Ammon's horn (tissue), 1 donor: ENCODE measurements at places on chromosomes 5 and 9.

- no peak for DNase-seq
These were observed 14.2 kb upstream of the NCS1 start for GRCh38 chr9:130158001-130158400.

DNA sequence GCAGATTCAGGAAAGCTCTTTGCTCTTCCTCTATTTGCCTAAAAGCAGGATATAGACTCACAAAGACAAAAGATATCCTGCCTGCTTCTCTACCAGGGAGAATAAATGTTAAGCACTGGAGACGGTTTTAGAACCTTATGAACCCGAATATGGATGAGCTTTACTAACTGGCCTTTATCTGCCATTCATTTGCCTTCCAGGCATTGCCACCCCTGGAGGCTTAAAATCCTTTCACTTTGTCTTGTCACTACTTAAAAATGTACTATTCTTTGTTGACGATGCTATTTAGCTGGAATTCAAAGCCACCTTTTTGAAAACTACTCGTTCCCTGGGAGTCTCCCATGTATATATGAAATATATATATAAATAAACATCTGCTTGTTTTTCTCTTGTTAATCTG is 23.2 kb upstream of the LVRN start:
- DNase-seq, result no peak

GRCh38 chr5:39515881-39516280 is 91.1 kb upstream of the DAB2 start:
- no peak for DNase-seq

DNA sequence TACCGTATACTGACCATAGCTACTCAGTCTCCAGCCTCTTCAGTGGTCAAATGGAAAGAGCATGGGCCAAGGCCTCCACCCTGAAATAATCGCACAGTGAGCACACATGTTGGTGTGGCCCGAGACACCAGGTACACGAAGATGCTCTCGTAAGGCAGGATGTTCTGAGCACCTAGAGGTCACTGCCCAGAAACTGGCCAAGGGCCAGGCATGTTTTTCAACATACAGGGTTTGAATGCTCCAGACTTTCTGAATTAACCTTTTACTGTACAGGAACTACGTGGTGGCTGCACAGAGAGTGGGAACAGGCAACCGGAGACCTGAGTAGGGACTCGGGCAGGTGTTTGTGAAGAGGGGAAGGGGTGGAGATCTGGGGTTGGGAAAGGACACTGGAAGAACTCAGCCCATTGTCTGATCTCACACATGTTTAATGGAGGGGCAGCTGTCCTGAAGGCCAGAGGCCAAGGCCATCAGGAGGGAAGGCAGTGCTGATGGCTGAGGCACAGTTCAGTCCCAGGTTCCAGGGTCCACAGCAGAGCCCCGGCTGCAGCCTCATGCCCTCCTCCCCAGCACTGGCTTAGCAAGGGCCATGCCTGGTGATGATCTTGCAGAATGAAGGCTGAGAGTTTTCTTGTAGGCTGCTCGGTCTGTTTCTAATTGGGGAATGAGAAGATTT is 48.5 kb upstream of the ANKRD18A start:
- no peak for DNase-seq

GRCh38 chr9:116468793-116469527 is 218.1 kb upstream of the TRIM32 start:
- DNase-seq, result no peak

GRCh38 chr5:171275841-171276544 is 33.1 kb upstream of the TLX3 start:
- DNase-seq, result no peak

GRCh38 chr5:174303437-174304045 is 258.0 kb downstream of the NSG2 start:
- DNase-seq, result no peak

GRCh38 chr5:15499528-15500324 is at the start of gene FBXL7:
Gene FBXL7 (plus strand): TSS chr5:15500180.
- peak; percentile 82 for DNase-seq

DNA sequence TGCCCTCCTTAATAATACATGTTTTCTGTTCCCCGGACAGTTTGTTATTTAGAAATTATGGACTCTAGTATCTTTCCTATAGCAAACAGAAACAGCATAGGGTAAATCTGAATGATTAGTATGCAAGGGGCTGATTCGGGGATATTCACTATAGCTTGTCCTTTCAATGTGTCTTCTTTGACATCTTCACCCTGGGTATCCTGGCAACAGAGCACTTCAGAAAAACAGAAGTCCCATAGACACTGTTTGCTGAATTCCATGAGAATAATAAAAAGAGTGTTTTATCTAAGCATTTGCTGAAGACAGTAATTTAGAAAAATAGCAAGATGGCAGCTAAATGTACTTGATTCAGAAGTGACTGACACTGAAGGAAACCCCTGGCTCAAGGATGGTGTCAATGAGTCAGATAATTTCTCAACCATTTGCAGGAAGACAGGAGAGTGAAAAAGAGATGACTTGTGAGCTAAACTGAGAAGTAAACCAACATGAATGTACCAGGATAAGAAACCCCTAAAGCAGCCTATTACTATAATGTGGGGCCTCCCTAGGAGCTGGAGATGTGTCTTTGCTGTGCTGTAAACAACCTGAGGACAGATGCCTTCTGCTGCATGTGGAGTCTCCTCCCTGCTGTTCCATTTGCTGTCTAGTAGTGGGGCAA is 246.2 kb downstream of the MAN2A1 start:
- DNase-seq, result no peak

DNA sequence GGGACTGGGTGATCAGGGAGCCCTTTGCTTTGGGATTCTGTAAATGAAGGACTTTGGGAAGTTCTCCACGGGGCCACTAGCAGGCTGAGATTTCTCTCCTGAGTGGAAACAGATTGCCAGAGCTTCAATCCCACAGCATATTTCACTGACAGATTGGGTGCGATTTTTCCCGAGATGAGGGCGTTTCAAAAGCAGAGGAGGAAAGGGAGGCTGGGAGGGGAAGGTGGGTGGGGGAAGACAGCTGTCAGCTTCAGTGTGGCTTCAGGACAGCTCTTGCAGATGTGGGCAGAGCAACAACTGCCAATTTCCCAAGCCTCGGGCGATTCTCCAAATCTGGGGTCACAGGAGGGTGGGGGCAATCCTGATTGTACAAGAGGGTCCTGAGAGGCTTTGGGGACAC is 258.5 kb upstream of the ADRA1B start:
- peak; percentile 42 for DNase-seq

GRCh38 chr5:133399247-133399891 is 213.0 kb downstream of the FSTL4 start:
- no peak for DNase-seq

- no peak for DNase-seq
These were observed 102.2 kb downstream of the YTHDC2 start for GRCh38 chr5:113615708-113616107.

DNA sequence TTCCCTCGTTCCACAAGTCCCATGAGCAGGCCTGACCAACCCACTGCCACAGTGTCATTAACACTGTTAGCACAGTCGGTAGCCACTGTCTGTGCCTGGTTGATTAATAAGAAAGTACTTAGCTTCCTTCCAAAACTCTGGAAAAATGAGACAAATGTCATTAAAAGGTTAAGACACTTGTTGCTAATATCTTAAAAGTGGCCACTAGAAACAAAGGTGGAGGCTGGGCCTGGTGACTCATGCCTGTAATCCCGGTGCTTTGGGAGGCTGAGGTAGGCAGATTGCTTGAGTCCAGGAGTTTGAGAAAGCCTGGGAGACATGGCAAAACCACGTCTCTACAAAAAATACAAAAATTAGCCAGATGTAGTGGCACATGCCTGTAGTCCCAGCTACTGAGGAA is 194.0 kb downstream of the PDZD2 start:
- DNase-seq, result no peak

DNA sequence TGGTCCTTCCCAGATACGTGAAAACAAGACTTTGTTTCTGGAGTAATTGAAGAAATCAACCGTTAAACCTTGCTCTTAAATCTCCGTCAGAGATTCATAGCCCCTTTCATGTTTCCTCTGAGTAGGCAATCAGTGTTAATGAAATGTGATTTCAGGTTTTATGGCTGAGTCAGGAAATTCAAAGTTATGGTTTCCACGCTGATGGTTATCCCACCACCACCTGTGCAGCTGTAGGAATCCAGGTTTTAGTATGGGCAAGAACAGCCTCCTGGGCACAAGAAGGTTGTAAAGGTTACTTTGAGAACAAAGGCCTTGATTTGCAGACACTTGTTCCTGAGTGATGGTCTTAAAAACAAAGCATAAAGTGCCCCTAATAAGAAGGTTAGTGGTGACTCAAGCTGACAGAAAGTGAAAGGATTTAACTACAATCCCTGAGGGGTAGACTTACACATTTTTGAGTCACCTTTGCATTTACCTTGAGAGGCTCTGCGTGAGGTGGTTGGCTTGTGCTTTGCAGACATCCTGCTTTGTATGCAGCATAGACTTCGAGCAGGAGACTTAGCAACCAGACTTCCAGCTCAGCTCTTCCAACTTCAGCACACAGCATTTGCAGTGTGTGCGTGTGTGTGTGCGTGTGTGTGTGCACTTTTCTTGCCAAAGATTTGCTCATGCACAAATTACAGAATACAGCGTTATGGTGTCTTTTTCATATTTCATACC is 159.6 kb downstream of the TLE4 start:
- no peak for DNase-seq

- DNase-seq, result no peak
These were observed 70.9 kb upstream of the CER1 start for GRCh38 chr9:14793389-14793788.

DNA sequence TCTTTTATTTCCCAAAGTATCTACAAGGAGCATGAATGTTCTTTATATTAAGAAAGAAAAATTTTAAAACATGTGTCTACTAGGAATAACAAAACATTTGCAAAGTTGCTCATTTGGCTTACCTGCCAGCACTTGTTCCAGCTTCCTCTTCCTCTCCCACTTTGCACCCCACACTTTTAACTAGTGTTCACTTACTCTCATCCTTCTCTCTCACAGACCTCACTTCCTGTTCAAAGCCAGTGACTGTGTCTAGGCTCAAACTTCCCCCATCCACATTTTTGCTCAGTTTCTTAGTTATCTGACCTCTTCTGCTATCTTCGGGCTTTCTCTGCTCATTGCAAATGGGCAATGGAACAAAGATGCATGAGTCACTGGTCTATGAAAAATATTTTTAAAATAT is 512.2 kb upstream of the ZNF462 start:
- DNase-seq, result no peak

GRCh38 chr5:84085387-84086041 is 299.2 kb downstream of the EDIL3 start:
- no peak for DNase-seq

DNA sequence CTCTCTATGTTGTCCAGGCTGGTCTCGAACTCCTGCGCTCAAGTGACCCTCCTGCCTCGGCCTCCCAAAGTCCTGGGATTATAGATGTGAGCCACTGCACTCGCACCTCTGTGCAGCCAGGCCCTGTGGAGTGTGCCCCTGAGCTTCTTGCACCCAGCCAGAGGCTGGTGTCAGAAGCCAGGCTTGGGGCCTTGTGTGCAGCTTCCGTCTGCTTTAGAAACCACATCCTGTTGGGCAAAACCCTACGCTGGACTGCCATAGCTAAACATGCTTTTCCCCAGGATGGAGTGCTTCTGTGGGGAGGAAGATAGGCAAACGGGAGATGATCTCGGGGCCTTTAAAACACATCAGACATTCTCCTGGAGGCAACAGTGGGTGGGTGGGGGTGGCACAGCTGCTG is 40.1 kb downstream of the PRRT1B start:
- peak; percentile 60 for DNase-seq

DNA sequence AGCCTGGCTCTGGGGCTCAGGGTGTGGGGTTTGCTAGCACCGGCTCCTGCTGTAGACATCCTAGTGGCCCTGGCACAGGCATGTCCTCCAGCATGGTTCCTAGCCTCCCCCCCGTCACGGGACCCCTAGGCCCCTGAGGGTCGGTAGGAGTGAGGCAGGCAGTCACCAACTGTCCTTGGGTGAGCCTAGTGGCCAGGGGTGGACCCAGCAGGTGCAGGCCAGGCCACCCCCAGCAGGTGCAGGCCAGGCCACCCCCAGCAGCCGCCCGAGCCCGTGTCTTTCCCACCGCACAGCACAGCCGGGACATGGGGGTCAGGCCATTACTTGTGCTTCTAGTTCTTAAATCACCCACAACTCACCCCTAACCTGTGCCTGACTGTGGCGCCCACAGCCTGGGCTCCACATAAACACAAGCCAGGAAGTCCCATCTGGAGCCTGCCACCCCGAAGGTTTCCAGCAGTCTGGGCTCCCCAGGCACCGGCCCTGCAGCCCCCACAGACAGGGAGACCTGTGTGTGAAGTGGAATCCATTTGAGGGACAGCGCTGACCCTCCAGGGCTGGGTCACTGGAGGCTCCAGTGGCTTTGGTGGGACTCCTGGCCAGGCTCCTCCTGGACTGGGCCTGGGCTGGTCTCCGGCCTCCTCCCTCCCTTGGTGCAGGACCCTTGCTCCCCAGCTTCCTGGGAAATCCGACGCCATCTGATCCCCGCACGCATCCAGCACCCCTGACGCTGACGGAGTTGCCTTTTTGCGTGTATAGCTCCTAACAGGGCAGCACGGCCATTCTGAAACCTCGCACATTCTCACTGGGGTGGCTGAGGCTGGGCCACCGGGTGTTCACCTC is 114.1 kb upstream of the LPCAT1 start:
- DNase-seq, result no peak

DNA sequence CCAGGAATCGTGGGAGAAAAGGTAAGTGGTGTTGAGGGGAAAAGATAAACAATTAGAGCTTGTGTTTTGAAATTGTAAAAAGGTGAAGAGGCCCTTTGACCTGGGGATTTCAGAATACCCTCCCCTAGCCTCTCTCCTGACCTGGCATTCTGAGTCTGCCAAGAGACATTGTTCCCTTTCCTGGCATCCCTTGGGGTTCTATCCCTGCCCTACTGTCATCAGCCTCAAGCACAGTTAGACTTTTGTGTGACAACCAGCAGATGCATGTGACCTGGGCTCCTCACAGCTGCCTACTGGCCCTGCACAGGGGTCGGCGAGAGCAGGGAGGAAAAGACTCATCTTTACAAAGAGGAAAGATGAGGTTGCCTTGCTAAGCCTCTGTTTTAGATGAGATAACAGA is 72.2 kb upstream of the ORM1 start:
- DNase-seq, result no peak

DNA sequence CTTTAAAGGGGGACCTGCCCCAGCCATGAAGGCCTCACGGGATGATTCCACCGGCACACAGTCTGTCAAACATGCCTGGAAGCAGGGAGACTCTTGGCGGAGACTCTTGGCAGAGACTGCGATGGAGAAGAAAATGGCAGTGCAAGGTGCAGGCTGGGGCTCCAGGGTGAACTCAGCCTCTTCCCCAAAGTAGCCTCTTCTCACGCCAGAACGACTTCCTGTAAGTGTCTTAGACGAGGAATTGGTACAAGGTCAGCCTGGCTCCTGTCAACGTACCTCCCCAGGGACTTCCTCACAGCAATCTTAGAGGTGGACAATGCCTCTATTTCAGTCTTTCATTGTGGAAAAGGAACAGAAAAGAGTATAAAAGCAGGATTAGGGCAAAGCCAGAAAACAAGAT is 109.3 kb downstream of the UGCG start:
- no peak for DNase-seq

GRCh38 chr5:76691467-76692273 is 24.3 kb upstream of the F2R start:
- DNase-seq, result no peak

DNA sequence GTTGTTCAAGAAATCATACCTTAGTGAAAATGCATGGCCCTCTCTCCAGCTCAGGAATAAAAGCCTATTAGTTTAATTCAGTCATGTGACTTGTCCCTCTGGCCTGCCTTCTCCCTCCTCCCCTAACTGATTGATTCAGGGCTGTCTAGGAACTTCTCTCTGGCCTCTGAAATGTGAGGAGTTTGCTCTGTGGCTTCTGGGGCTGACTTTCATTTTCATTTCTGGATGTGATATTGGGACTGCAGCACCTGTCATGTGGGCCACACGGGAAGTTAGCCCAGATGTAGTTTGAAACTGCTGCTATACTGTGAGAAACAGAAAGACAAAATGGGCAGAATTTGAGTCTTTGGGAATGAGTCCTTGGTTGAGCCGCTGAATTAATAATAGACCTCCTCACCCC is 44.8 kb downstream of the PARP8 start:
- DNase-seq, result peak; percentile 37
